ENCODE measurements at places on chromosomes 4 and X. TPM values are rescaled to one million over a fixed set of nuclear protein-coding genes. Genes with fewer than 3 reads are reported as not detected.

DNA sequence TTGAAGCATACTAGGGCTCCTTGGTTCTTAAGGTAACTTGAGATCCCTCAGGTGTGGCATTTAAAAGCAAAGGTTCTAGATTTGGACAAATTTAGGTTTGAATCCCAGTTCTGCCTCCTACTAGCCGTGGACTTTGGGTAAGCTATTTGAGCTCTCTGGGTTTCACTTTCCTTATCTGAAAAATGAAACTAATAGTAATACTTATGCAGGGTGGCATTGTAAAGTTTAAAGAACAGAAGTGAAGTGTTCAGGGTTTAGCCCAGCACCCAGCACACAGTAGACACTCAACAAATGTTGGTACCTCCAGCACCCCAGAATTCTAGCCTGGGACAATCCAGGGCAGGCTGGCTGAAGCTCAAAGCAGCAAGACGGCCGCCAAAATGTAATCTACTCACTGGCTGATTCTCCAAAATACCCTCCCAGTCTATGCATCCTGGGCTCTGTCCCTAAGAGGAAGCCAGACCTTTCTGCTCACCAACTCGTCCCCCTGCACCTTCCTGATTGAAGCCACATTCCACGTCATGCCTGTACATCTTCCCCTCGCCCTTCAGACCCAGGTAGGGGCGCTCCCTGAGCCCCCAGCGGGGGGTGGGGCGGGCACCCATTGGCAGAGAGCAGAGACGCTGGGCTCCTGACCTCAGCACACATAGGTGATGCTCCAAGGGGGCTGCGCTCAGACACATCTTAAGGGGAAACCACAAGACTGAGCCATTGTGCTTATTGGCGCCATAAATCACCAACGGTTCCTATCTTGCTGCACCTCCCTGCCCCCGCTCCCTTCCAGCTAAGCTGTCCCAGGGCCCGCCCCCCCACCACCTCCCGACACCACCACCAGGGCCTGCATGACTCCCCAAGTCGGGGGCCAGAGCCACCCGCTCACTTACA is 160.6 kb downstream of the BCOR start:
- no peak for DNase-seq

GRCh38 chr4:122172266-122172665 is 20.1 kb downstream of the BLTP1 start:
- DNase-seq: no peak

DNA sequence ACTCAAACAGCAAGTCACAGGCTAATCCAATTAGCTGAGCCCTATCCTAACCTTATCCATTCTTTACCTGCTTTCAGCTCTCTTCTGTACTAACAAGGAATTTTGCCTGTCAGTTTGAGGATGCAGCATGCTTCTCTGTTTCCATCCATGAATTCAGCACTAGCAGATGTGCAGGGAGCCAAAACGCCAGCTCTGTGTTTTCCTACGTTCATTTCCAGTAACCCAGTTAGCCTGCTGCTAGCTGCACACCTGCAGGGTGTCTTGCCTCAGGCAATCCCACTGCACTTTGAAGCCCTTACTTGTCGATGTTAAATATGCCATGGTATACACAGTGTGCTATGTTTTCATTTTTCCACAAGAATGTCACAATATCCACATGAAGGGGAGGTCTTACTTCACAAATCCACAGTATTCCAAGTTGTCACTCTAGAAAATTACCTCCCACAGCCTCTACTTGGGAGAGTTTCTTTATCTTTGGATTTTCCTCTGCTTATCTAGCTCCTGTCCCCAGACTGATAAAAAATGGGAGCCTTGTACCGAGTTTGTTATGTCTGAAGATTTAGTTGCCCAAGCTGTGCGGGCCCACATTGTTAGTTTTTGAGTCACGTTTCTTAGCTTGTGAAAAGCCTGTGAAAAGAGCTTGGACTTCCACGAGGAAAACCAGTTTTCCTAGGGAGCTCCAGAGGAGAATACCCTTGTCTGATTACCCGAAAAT is 127.6 kb upstream of the HHIP start:
- DNase-seq: no peak

- no peak for DNase-seq
Measured at GRCh38 chrX:33908074-33908473, 224.0 kb downstream of the FAM47A start.

DNA sequence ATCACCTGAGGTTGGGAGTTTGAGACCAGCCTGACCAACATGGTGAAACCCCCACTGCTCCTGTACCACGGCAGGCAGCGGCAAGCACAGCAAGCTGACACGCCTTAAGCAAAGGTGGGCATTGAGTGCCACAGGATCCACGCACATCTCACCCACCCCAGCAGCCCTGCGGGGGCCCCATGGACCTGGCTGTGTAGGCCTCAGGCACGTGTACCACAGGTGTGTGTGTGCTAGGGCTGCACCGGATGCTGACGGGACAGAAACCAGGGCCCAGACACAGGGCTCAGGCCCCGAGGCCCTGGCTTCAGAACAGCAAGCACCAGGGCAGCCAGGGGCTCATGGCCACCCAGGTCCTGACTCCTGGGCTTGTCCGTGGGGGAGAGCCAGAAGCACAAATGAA is 46.8 kb downstream of the GAK start:
- no peak for DNase-seq

- no peak for DNase-seq
Measured at GRCh38 chr4:4269331-4269731, 20.6 kb downstream of the LYAR start.

DNA sequence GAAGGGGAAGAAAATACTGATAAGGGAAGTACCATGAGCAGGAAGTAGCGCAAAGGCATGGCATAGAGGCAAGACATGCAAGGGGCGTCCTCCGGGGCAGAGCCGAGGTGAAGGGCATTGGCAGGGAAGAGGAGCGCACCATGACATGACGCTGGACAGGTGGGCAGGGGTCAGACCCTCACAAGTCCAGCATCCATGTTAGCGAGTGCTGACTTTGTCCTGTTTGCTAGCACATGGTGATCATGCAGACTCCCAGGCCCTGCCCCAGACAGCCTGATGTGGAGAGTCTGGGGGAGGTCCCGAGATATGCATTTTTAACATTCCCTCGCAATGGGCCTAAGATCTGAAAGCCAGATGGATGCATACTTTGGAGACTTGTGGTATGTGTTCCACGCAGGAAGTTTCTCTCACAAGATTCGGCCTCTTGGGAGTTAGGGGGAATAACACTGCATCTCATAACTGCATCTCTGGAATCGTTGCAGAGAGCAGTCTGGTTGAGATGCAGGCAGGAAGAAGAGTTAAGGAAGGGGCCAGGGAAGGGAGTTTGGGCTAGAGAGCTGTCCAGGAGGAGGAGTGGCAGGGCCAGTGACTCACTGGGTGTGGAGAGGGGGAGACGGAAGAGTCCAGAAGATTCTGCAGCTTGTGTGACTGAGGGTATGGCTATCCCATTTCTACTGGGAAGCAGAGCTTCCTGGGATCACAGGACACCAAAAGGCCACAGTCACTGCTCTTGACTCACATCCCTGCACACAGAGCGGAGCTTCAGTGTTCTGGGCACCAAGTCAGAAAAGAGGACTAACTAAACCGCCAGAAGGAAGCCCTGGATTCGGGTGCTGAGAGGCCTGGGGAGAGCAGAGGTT is 59.7 kb downstream of the FAM184B start:
- no peak for DNase-seq

DNA sequence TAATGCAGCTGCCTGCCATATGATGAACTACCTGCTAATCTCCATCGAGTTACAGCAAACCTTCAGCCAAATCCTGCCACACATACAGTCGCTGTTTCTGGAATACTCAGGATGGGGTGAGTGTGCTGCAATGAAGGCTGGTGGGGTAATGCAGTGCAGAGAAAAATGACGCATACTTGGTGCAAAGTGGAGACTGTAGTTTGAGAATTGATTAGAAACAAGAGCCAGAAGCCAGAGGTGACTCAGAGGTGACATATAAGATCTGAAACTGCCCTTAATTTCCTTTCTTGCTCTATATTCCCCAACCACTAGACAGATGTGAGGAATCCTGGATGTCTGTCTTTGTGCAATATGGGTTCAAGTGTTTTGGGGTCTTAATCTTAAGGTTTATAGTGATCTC is 22.0 kb downstream of the C4orf54 start:
- DNase-seq: no peak

GRCh38 chr4:153684971-153685371 is 891 bp downstream of the TLR2 start:
- DNase-seq: no peak

GRCh38 chrX:109952050-109952449 is 50.9 kb upstream of the TMEM164 start:
- DNase-seq: no peak

DNA sequence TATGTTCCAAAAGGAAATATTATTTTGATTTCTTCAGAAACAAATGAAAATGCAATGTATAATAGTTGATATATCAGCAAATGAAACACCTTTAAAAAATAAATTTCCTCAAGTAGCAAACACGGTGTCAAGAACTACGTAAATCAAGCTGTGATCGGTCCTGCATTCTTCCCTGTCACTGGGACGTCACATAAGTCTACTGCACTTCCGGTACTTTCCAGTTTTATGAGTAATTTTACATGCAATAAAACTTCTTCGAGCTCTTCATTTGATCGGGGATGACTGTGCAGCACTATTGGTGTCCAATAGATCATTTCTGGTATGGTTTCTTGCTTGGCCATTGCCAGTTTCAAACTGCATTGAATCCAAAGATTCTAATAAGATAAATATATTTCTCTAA is 114.0 kb upstream of the VEGFC start:
- no peak for DNase-seq

Gene MAGEB3
- not detected for total RNA-seq

Gene SPANXN4
- total RNA-seq: not detected

GRCh38 chr4:1658146-1658545 is 26.0 kb downstream of the FAM53A start:
- DNase-seq: no peak

Gene KIAA1210
- not detected for total RNA-seq

Gene NPY1R
- total RNA-seq: 2.4 TPM

DNA sequence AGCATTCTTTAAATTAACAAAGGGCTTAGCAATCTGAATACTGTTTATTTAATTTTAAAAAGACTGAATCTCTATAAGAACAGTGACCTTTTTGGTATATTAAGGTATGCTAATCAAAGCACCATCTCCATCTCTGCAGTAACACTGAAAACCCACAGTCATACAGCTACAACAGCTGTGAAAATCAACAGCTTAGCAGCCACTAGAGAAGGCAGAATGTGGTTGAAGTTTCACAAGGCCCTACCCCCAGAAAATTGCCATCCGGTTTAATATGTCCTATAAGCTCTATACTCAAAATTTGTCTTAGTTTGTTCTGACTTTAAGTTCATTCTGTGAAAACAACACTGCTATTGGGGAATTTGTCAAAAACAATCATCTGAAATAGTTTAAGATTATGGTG is 128.7 kb downstream of the OPHN1 start:
- no peak for DNase-seq

Gene SOD3
- total RNA-seq: 120 TPM

Gene EGFL6
- total RNA-seq: 0.92 TPM

- no peak for DNase-seq
Measured at GRCh38 chr4:53421791-53422190, 44.4 kb downstream of the FIP1L1 start.

GRCh38 chr4:55355555-55355954 is 9.5 kb downstream of the SRD5A3 start:
- no peak for DNase-seq

- DNase-seq: no peak
Measured at GRCh38 chr4:3872834-3873313, 106.7 kb downstream of the ADRA2C start.

Gene GPR119
- total RNA-seq: not detected

Gene RBPJ
- total RNA-seq: 65.6 TPM

DNA sequence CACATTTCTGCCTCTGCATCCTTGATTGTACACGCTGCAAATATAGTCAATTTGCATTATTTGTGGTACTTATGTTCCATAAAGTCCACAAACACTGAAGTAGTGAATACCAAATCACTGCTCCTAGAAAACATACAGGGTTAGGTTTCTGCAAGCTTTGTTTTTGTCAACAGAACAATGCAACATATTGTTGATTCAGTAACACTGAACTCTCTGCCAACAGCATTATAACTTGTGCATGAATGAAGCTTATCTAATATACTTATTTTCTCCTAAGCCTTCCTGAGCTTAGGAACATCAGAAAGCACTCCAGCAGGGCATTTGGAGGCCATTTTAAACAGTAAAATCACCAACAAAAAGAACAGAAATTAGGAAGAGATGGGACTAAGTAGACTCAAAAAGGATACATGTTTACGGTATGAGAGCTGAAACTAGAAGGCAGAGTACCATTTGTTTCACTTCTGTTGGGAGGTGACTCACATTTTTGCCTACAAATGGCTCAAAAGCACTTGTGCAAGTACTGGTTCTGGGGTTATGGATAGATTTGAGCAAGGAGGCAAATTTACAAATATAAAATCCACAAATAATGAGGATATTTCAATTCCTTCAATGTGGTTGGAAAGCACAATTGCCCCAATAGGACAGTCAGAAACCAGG is 14.1 kb downstream of the COX18 start:
- DNase-seq: no peak

Gene PPARGC1A
- 4.0 TPM for total RNA-seq

DNA sequence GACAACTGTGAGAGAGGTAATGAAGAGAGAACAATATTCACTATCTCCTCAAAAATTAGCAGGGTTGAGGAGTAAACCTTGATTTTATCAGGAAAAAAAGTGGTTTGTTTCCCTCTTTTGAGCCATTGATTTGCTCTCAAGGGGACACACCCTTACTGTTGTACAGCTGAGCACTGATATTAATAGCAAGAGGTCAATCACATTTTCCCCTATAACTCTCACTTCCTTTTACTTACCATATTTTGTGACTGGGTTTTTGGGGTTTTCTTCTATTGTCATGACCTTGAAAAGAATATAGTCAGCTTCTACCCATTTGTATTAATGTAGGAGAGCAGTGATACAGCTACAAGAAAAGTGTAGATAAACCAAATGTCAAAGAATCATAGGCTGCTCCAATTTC is 70.2 kb upstream of the LONRF3 start:
- DNase-seq: no peak
